Stimulated activated CD8-positive, alpha-beta memory T cell treated with anti-CD3 and anti-CD28 coated beads, Interleukin-2, amount 100 ng/mL, for 1 hour (primary cell): ENCODE measurements at places on chromosomes 6 and 20.

DNA sequence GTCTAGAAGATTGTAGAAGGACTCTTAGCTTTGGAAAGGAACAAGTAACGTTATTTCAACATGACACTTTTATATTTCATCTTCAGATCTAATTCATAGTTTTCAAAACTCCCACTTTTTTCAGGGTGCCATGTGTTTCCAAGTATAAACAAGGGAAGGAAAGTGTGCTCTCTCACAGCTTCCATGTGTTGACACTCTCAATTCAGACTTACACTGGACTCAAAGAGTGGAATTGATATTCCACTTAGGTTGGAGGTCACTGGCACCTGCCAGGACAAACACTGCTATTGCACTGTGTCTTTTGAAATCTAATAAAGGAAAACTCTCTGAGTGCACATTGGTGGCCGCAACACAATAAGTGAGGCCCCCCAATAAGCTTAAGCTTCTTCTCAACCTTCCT lies 22.5 kb upstream of the SAMD3 start:
- no peak for DNase-seq

DNA sequence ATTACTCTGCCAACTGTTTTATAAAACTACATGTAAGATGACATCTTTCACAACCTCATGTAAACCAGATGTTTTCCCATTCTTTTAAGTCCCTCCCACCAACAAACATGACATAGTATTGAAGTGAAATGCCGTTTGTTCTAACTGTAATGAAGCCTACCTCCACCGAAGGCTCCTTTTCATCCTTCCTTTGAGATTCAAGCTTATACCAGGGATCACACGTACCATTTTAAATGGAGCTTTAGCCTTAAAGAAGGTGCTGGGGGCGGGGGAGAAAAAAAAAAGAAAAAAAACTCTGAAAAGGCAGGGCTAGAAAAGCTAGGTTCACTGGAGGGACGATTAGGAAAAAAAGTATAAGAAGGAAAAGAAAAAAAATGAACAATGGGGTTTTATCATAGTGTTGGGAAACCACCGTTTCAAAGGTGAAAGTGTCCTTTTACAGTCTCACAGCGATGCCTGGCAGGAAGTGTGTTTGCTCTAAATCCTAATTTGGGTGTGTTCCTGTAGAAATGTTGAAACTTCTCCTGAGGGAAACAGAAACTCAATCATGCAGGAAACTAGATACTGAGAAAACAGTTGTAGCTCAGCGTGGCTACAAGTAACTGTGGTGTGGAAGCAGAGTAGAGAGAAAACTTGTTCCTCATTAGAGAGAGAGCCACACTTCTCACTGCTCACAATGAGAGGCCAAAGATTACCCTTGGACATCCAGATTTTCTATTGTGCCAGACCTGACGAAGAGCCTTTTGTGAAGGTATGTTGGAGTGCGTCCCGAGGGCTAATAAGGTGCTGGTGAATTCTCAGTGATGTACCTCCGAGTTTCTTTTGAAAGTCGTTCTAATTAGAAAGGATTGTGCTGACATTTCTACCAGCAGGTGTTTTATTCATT lies 37.6 kb upstream of the HINT3 start:
- no peak for DNase-seq

DNA sequence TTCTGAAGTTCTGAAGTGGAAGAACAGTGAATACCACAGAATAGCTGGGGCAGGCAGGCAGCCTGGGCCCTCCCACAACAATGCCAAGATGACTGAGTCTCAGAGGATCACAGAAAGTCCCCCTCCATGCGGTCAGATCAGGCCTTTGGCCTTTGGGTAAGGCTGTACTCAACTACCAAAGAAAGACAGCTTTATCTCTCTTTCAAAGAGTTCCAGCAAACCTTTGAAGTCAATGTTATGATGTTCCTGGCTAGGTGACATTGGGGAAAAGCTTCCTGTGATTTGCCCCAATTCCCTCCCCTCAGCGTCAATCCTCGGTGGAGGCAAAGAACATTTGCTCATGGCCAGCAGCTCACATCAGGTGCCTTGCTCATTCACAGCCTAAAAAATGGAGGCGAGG lies 10.7 kb upstream of the FBXO9 start:
- no peak for DNase-seq

GRCh38 chr20:4787820-4788219 lies 66.1 kb downstream of the PRND start:
- no peak for DNase-seq

DNA sequence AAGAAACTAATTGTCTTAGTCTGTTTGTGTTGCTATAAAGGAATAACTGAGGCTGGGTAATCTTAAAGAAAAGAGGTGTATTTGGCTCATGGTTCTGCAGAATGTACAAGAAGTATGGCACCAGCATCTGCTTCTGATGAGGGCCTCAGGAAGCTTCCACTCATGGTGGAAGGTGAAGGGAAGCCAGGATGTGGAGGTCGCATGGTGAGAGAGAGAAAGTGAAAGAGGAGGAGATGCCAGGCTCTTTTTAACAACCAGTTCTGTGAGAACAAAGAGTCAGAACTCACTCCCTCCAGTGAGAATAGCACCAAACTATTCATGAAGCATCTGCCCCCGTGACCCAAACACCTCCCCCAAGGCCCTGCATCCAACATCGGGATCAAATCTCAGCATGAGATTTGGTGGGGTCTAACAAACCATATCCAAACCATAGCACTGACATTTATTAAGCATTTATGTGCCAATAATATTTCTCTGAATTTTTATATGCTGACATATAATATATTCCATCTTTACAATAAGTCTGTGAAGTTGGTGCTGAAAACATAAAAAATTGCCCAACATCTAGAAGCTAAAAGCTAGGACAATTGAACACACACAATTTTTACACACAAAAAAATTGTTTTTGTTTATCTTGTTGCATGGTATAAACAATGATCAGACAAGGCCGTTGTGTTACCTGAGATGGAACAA lies 29.2 kb upstream of the BTN3A2 start:
- no peak for DNase-seq

DNA sequence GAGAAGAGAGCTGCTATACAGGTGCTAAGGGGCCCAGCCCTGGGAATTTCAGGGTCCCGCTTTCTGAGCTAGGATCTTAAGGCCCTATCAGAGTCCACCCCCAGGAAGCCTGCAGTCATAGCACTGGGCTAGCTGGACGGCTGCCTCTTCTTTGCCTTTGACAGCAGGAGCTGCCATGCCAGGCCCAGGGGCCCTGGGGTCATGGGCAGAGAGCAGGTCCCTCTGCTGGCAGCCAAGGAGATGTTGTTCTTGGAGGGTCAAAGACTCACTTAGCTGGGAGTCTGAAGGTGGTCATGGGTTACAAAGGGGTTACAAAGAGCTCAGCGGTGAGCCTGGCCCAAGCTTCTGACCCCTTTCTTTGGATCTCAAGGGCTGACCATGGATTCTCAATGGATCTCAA lies 52.7 kb downstream of the RPP21 start:
- DNase-seq, result no peak

- DNase-seq, result no peak
These were observed 42.0 kb upstream of the RSPO3 start for GRCh38 chr6:127076466-127076865.
